ENCODE measurements at places on chromosomes 13 and 19. TPM values are rescaled to one million over a fixed set of nuclear protein-coding genes. Genes with fewer than 3 reads are reported as not detected.

GRCh38 chr13:33868343-33868994 lies 50.5 kb downstream of the RFC3 start:
- DNase-seq = no peak

DNA sequence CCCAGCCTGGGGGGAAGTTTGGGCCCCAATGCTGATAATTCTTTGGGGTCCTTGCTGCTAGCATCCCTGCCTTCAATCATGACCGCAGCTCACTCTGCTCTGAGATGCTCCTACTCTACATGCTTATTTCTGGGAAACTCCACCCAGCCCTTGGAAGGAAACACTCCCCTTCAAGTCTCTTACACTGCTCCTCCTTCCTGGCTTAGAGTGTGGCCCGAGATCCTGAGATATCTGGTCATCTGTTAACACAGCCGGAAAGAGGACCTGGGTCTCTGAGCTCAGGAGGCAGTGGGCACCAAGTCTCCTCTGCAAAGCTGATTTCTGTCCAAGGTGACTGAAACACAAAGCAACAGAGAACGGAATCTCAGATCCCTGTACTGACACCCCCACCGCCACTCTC lies 33.0 kb downstream of the CYP4F2 start:
- DNase-seq = no peak

DNA sequence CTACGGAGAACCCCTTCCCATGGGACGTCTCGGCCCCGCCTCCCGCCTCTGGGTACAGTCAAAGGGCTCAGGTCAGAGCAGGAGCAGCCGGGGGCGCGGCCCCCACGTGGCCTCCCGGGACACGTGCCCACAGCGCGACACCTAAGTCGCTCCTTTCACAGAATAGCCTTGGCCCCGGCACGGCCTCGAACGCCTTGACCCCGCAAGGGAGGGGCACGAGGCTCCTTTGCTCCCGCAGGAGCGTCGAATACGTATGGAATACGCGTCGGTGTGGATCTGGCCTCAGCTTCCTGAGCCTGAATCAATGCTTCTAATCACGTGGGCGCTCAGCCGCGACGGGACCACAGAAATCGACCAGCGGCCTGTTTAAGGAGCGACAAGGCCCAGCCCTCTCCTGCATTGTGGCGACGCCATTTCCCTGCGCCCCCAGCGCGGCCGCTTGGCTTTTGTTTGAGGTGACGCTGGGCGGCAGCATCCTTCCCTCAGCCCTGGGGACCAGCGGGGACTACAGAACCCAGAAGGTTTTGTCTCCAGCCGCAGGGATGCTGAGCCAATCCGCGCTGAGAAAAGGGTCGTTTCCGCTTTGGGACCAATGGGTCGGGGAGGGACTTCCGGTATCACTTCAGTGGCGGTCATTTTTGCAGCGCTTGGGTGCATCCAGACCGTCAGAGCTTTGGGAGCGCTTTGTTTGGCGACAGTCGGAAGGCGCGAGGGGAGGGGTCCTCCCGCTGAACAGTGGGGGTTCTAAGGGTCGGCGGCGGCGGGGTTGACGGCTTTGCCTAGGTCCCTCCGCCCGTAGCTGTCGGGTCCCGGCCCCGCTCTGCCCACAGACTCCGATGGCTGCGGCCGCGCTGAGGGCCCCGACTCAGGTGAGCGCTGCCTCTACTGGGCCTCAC lies at the start of gene ZIK1:
ZIK1 (plus strand) TSS at position 625 of the 896 bp plus-strand sequence; CDS start at position 837, 212 bp downstream.
- peak; percentile 89 for DNase-seq

- DNase-seq = no peak
Observed at GRCh38 chr19:8561075-8561764, 16.0 kb downstream of the MYO1F start.

DNA sequence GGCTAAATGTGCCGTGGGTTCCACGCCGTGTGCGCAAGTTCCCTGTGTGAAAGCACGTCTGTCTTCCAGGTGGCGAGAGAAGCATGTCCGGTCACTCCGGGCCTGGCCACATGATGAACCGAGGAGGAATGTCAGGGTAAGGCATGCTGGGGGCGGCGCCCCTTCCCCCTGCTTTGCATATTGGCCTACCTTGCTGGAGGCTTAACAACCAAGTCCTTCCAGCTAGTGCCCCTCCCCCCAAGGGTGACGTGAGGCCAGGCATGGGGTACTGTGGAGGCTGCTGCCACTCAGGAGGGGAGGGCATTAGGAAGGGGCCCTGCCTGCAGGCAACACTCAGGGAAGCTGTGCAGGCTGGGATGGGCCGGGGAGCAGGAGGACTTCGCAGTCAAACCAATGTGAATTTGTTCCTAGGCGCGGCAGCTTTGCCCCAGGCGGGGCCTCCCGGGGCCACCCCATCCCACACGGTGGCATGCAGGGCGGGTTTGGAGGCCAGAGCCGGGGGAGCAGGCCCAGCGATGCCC lies 12.5 kb downstream of the MICOS13 start:
- no peak for DNase-seq

DNA sequence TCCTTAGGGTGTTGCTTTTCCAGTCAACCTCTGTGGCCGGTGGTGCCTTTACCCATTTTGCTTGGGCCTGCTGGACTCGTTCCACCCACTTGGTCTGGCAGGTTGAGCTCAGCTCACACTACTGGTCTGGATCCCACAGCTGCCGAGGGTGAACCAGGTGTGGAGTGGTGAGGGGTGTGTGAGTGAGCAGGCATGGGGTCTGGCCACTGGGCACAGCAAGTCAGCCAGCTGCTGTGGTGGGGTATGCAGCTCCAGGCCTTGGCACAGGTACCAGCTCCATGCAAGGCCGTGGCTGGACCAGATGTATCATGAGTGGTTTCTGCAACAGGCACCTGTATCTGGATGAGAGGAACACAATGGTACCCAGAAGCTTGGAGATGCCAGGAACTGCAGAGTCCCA lies 277.6 kb upstream of the KLHL1 start:
- no peak for DNase-seq

DNA sequence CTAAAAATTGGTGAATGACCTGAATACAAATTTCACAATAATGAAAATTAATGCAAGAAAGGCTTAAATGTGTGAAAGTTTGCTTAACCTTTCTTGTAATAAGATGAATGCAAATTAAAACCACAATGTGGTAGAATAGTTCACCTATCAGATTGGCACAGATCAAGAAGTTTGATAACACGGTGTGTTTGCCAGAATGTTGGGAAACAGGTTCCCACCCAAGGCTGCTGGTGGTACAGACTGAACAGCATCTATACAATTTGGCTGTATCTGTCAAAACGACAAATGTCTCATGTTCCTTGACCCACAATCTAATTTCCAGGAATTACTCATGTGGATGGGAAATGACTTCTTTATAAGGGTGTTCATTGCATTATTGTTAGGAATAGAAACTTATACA lies 8.6 kb upstream of the IRS2 start:
- DNase-seq = no peak

DNA sequence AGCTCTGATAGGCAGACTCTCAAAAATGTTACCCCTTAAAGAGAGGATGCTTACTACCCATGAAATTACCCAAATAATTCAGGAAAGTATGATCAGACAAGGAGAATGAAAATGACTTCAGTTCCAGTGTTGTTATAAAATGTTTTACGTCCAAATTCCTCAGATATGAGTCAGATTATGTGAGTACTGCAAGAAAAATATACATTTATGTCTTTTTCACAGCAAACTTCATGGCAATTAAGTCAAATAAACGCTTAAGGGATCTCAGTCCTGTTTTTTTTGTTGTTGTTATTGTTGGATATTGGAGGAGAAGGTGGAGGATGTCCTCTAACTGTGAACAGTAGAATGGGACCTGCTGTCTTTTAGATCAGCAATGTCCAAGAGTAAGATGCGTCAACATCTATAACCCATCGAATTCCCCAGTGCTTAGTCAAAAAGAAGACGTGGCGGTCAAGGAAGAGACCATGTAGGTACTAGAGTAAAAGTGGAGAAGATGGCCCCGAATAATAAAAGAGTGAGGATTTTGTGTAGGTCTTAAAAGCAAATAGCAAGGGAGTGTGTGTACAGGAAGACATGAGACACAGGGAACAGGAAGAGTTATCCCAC lies 215.4 kb upstream of the IRS2 start:
- DNase-seq = no peak

DNA sequence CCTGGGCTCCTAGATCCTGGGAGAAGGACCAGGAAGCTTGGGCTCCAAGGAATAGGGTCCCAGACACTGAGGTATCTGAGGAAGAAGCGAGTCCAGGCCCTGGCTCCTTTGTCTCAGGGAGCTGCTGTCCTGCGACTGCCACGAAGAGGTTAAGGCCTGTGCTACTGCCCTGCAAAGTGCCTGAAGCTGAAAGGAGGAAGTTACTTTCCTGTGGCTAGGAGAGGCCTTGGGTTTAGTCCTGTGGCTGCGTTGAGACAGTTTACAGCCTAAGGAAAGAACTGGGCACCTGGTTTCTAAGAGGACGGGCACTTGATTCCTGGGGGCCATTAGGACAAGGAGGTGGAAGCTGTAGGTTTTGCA lies 2.8 kb downstream of the MYADM start:
- DNase-seq = no peak

- DNase-seq = no peak
Observed at GRCh38 chr13:64709079-64709478, 2521.1 kb downstream of the PCDH9 start.

DNA sequence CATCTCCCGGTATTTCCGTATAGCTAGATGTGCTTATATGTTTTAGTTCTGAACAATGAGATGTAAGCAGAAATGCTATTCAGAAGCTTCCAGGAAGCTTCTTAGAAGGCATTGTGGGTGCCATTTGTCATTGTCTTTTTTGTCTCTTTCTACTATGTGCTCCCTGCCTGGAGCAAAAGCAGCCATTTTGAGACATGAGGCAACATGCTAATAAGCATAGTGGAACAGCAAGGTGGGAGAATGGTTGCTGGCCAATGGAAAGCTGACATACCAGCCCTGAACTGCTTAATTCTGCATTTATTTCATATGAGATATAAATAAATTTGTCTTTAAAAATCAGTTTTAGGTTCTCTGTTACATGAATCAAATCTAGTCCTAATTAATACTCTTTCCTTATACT lies 299.7 kb downstream of the LMO7 start:
- no peak for DNase-seq

DNA sequence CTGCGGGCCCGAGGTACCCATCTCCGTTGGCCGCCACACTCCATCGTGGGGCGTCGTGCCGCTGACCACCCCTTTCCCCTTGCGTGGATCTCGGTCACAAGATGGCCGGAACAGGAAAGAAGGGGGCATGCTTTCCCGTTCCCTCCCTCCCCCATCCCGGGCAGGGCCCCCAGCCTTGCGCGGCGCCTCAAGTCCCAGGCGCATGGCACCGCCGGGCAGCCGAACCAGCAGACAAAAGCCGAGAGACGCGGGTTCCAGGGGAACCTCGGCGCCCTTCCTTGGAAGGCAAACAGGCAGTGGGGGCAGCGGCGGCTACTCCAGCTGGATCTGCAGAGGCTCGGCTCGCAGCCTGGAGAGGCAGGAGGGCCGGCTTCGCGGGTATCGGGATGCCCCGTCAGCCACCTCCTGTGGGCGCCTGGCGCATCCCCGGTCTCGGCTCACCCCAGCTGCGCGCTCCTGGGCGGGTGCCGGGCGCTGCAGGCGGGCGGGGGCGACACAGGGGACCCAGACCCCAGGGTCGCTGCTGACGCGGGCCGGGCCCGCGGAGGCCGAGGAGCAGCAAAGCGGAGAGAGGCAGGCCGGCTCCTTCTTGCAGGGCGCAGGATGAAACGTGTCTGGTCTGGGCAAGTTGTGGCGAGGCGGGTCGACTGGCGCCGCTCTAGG lies 439 bp downstream of the DZIP1 start:
- DNase-seq = no peak

DNA sequence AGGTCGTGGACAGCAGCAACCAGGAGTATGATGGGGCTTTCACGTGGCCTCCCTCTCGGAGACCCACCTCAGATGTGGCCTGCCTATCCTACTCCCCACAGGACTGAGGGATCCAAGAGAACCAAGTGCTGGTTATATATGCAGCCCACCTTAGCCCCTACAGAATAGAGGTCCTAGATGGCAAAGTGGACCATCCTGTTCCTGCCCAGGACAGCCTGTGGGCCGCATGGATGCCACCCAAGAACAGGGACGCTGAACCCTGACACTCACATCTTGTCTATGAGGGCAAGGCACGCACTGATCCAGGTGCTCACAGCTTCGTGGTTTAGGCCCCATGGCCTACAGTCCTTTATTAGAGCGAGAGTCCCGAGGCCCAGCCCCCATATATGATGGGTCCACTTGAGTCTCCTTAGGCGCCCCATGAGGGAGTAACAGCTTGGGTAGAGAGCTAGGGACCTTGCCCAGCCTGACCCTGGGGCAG lies 1.5 kb upstream of the SLC27A5 start:
- no peak for DNase-seq

GRCh38 chr19:2546128-2547032 lies 70.5 kb downstream of the GADD45B start:
- DNase-seq = peak; percentile 45

DNA sequence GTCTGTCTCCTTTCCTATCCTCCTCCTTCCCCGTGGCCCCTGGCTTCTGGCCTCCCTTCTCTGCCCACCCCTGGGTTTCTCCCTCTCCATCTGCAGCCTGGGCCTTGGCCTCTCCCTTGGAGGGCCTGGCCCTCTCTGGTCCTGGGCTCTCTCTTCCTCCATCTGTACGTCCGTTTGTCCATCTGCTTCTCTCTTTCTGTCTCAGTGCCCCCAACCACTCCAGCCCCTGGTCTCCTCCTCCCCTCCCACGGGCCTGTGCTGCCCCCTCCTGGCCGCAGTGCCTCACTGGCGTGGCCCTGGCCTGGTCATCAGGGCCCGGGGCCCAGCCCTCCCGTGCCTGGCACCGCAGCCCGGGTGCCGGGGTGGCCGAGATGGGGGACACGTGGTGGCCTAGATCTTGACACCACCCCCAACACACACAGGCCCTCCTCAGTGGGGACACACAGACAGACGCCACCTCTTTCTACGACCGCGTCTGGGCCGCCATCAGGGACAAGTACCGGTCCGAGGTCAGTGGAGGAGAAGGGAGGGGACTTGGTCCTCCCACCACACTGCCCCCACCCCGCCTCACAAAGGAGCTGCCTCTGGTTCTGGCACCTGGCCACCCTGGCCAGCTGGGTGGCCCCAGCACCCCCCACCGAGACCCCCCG lies 11.3 kb downstream of the PRKCSH start:
- no peak for DNase-seq

DNA sequence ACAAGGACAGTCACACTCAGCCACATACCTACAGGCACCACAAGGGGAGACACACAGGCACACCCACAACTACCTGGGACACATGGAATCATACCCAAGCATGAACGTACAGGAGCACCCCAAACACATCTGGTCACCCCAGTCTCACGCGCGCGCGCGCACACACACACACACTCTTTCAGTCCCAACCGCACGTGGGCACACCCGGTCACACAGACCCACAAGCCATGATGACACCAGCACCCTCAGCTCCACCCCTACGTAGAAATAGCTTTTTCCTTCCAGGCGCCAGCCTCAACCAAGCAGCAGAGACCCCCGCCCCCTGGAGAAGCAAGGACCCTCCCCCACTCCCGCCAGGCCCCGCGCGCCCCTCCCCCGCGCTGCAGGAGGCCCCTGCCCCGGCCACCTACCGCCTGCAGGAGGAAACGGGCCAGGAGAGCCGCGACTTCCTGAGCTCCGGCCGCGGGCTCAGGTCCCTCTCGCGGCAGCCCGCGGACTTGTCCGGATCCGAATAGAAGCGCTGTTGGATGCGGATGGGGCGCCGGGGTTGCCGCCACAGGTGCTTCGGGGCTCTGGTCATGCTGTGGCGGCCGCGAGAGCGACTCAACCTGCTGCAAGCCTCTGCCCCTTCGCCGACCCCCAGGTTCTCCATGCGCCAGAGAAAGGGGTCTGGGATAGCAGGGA lies 6.4 kb upstream of the PDE4C start:
- DNase-seq = no peak

FUT3 gene
- 1.4 TPM for total RNA-seq

ZNF653 gene
- total RNA-seq = 11.2 TPM

SARS2 gene
- total RNA-seq = 57.5 TPM

SWSAP1 gene
- 6.3 TPM for total RNA-seq

NOTCH3 gene
- 31.8 TPM for total RNA-seq

IL11 gene
- total RNA-seq = 2.0 TPM

EDNRB gene
- total RNA-seq = 14.8 TPM
